Stimulated activated CD4-positive, alpha-beta T cell treated with anti-CD3 and anti-CD28 coated beads, Interleukin-4, amount 100 ng/mL, for 48 hours (primary cell): ENCODE measurements at places on chromosomes 12 and 14.

DNA sequence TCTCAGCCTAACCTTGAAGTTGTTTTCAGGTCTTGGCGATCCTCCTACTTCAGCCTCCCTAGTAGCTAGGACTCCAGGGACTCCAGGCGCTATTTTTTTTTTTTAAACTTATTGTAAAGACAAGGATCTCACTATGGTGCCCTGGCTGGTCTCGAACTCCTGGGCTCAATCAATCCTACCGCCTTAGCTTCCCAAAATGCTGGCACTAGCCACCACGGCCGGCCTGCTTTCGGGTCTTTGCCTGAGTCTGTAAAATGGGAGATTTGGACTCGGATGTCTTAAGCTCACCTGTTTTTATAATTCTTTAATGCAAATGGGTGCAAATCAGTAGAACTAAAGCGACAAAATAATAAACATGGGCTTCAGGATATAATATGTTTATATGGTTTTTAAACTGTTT, 858 bp upstream of the SYT10 start:
- no peak for DNase-seq

DNA sequence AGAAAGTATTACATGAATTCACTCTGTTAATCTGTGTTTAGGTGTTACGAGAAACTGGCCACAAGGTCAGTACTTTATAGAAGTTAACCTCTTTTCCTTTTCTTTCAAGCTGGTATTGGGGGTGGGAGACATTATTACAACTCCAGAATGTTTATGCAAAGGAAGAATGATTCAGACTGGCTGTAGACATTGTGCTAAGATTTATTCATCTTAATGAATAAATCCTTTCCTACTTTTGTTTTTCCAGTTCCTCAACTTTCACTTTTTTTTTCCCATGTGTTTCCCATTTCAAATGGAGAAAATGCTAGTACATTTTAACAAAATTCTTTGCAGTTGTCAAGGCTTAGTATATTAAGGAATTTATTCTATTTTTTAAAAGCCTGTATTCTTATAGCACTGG, 1.3 kb downstream of the OTOGL start:
- no peak for DNase-seq

DNA sequence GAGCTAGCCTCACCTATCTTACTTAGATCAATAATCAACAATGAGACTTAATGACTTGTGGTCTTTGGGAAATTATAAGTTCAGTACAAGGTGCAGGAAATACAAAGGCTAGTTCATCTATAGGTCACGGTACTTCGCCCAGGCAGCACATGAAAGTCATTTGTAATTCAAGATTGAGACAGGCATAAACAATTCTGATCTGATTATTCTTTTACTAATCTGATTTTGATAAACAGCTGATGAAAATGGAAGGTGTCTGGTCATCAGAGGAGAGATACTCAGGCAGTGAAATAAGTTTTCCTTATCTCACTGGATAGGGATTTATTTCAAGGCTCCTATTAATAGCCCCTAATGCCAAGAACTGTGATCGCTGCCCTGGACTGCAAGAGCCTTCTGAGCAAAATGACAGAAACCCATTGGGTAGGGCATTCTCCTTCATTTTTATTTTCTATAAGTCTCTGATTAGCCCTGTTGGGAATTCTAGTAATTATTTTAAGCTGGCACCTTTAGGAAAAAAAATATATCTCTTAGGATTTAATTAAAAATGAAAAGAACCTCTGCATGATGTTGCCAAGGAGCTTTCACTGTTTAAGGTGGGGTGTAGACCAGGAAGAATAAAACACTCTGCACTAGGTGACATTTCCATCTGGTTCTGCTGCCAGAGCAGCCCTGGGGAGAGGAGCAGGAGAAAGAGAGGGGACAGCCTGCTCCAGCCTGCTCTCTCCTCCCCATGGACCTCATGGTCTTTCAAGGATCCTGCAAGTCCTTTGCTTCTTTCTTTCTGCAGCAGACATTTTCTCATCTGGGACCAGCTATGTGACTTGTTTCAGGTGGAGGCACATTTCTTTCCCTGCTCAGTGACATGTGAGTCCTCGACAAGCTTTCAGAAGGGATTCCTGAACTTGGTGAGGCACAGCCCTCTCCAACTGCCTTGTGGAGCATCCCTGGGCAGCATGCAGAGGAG, 44.8 kb downstream of the SSPN start:
- no peak for DNase-seq

DNA sequence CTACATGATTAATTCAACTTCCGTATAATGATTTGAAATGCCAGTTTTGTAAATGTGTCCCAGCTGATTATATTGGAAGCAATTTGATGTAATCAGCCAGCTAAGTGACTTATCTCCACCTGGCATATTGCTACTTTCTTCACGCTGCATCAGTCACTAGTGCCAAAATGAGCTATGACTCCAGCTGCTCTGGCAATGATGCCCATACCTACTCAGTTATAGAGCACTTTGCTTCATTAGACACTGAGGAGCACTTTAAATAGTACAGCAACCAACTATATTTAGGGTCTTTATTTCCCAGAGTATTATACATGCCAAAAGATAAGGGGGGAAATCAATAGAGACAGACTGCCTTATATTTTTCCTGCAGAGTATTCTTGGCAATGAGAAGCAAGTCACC, 67.9 kb upstream of the LIN7A start:
- DNase-seq: no peak

GRCh38 chr12:3802721-3803120, 49.8 kb upstream of the CRACR2A start:
- DNase-seq: no peak

DNA sequence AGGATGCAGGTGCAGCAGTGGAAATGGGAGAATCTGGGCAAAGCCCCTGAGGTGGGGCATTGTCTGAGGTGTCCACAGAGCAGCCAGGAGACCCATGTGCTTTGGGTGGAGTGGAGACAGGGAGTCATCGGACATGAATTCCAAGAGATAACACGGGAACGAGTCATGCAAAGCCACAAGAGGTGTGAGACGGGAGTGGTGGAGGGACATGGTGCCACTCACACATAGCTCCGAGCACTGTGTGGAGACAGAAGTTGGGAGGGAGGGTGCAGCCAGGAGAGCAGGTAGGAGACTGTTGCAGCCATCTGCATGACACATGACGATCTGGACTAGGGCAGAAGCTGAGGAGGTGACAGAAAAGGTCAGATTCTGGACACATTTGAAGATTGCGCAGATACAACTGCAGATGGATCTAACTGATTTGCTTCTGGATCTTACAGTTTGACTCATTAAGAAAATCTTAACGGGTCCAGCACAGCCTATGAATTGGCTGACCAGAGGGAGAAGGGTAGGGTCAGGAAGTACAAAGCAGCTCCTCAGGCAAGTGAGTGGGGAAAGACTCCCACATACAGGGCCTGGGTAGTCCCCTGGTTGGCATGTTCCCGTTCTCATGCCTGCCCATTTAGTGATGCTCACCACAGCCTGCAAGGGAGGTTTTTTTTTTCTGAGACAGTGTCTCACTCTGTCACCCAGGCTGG, 379.8 kb downstream of the FUT8 start:
- no peak for DNase-seq

GRCh38 chr12:19826980-19827550, 387.8 kb downstream of the AEBP2 start:
- no peak for DNase-seq

- DNase-seq: no peak
These were observed 858 bp upstream of the KCNA1 start for GRCh38 chr12:4908684-4909409.

- no peak for DNase-seq
These were observed 984.0 kb upstream of the TMEM132C start for GRCh38 chr12:127282786-127283565.

DNA sequence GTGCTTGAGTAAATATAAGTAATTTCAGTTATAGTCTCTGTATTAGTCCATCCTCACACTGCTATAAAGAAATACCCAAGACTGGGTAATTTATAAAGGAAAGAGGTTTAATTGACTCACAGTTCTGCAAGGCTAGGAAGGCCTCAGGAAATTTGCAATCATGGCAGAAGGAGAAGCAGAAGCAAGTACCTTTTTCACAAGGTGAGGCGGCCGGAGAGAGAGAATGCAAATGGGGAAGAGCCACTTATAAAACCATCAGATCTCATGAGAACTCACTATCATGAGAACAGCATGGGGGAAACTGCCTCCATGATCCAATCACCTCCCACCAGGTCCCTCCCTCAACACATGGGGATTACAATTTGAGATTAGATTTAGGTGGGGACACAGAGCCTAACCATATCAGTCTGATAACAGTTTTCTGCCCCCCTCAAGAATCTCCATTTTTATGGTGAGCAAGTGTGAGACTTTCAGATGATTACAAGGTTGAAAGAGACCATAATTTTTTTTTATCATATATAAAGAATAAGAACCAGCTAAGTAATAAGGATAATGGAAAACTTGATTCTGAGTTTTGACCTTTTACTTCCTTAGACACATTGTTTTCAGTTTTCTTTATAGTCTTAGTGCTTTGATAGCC, 35.6 kb downstream of the LEMD3 start:
- no peak for DNase-seq
